Activated T-helper 1 cell treated with anti-CD3 and anti-CD28 coated beads, Interleukin-12 subunit alpha, Interleukin-12 subunit beta, Interleukin-2, Interleukin-4 antibody, amounts not matched to agents 30 ng/mL and 10 ng/mL and 1 ng/mL, durations not matched to agents 14 hours and 24 hours and 36 hours (primary cell): ENCODE measurements at places on chromosomes 7 and 10. TPM values are rescaled to one million over a fixed set of nuclear protein-coding genes. Genes with fewer than 3 reads are reported as not detected.

WEE2 gene
- 0.10 and 0.12 TPM in 2 replicates for total RNA-seq

PIK3CG gene
- total RNA-seq, result 38.7 and 39.3 TPM in 2 replicates

DNA sequence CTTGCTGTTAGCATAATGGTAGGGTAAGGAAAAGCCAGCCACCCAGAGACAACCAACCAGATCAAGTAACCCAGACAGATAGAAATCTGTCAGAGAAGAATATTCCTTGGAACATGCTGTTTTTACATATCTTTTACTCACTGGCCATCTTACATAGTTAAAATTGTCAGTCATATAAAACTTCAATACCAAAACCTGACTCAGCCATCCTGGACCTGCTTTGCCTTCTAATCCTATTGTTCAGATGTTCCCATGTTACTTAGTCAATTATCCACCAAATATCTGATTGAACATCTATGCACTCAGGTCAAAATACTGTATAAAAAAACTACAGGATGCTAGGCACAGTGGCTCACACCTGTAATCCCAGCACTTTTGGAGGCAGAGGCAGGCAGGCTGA lies 466.5 kb upstream of the NRP1 start:
- no peak for DNase-seq

DNA sequence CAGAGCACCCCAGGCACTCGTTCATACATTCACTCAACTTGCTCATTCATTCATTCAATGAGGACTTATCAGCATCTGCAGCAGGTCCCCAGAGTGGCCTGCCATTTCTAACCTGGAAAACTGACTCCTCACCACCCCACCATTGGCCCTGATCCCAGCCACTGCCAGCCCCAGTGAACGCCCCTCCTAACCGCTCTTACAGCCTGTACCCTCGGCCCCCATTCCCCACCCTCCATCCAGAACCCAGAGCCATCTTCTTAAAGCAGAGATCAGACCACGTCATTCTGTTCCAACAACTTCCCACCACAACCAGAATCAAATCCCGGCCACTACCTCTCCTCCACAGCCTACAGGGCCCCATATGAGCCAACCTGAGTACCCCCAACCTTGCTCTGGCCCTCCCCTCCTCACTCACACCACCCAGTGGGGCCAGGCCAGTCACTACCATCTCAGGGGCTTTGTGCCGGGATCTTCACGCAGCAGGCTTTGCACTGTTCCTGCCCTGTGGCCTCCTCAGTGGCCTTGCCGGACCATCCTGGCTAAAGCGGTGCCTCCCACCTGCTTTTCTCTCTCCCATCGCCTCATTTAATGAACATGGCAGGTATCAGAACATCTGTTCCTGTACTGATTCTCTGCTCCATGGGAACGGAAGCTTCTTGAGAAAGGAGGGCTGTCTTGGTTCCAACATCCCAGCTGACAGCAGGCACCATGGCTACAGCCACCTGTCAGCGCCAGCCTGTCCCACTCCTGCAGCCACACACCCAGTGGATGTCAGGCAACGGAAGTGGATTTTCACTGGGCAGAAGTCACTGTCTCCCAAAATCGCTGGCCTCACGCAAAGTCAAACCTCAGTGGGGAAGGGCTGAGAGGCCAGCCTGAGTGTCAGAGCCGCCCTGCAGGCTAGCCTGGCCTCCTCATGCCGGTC lies 45.4 kb downstream of the FAM53B start:
- no peak for DNase-seq

- DNase-seq, result no peak
These were observed 553.3 kb downstream of the MDFIC start for GRCh38 chr7:115475206-115475605.

- no peak for DNase-seq
These were observed 258.6 kb upstream of the TCERG1L start for GRCh38 chr10:131569851-131570715.

DNA sequence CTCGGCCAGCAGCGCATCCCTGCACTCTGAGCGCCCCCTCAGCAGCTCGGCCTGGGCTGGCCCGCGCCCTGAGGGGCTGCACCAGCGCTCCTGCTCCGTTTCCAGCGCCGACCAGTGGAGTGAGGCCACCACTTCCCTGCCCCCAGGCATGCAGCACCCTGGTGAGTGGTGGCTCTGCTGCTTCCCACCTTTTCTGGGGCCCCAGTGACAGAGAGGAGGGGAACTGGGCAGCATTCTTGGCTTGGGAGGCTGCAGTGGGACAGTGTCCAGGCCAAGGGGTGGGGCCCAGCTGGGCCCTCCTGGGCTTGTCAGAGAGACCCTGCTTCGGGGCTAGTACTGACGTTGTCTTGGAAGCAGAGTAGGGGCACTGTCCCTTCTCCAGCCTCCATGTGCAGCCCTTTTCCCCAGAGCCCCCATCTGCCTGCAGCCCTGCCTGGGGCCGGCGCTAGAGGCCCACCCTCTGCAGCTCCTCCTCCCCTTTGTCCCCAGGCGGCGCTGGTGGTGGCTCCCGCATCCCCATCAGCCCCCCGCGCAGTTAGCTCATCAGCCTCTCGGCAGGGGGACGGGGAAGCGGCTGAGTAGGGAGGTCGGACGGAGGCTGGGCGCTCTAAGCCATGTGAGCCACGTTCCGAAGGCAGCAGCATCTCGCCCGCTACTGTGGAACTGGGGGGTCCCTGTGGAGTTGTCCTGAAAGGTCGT lies 29.2 kb downstream of the GBX1 start:
- no peak for DNase-seq

DNA sequence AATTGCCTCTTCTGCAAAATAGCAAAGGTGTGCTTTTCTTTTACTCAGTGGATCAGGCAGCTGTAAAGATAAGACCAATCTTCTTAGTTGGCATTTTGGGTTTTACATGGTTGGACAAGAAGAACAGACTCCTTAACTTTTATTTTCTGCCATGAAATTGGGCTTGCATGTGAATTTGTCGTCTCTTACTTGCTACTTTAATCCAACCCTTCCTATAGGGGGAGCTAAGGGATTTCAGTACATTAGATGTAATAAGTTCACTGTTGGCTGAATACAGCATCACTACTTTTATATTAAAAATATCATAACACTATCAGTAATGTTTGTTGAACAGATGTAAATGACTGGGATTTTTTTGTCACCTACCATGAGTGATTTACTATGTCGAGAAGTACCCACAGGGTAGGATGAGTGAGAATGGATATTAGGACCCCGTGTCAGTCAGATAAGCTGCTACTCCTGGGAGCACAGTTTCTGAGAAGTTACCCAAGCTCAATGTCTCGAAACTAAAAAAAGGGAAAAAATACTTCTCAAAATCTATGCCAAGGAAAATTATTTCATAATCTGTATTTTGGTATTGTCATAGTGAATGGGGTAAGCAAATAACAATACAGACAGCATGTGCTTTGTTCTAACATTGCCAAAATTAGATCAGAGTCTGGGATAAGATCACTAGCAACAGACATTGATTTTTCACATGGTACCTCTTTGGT lies 127.4 kb upstream of the AGR3 start:
- no peak for DNase-seq

DNA sequence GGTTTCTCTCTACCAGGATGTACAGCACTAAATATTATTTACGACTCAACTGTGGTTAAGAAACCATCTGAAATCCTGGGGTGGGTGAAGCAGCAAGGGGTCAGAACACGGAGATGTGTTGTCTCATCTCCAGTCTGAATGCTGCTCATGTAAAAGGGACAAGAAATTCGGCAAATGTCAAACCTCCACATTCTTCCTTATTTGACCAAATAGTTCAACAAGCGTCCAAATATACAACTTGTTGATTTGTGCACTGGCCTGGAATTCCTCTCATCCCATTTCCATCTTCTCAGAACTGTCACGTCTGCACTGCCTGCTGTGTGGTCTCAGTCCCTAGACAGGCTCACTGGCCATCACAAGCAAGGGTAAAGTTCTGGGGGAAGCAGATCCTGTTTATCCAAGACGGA lies 520.0 kb downstream of the PARD3 start:
- DNase-seq, result no peak

- no peak for DNase-seq
These were observed 120.2 kb upstream of the TMEM229A start for GRCh38 chr7:124152859-124153692.

- DNase-seq, result no peak
These were observed 25.5 kb downstream of the KLHDC10 start for GRCh38 chr7:130095812-130096211.

- no peak for DNase-seq
These were observed 13.1 kb upstream of the TRDMT1 start for GRCh38 chr10:17214526-17214925.
